Thoracic aorta (tissue), 2 donors: ENCODE measurements at places on chromosomes 3 and 15.

GRCh38 chr3:43852066-43852465 lies 161.3 kb downstream of the ABHD5 start:
- DNase-seq: no peak
- H3K4me1 ChIP-seq: peaks cover 2% of the 10 kb centered on the region
- H3K4me3 ChIP-seq: no peak overlapping the region
- H3K36me3 ChIP-seq: no peaks in the 10 kb centered on the region
- no peak overlapping the region for H3K27ac ChIP-seq

DNA sequence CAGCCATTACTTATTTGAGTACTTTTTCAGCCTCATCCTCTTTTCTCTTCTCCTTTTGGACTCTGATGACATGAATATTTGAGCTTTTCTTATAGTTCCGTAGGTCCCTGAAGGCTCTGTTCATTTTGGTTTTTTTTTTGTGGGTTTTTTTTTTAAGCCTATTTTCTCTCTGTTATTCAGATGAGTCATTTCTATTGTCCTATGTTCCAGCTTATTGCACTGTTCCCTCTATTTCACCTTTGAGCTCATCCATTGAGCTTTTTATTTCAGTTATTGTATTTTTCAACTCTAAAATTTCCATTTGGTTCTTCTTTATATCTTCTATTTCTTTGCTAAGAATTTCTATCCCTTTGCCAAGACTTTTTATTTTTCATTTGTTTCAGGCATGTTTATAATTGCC lies 7.2 kb upstream of the MGLL start:
- H3K27me3 ChIP-seq: no peaks in the 10 kb centered on the region
- no peak overlapping the region for H3K27ac ChIP-seq
- no peak overlapping the region for H3K4me3 ChIP-seq

DNA sequence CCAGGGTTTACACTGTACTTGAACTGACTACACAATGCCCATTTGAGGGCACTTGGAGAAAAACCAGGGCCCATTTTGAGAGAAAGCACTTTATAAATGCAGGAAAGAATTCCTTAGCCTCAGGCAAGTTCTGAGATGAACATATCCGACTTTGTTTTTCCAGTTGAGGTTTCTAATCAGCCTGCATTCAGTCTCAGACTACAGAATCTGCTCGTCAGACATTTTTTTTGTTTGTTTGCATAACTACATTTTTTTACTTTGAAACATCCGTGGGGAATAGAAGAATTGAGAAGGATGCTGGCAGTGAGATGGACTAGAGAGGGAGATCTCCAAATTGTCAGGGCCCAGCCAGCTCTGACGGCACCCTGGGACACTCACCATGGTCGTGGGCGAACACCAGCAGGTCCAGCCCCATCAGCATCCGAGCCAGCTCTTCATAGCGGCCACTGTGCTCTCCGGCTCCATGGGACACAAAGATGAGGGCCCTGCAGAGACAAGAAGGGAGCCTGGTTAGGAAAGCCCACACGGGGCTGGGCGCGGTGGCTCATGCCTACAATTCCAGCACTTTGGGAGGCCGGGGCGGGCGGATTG lies 40.8 kb downstream of the MGLL start:
- no peaks in the 10 kb centered on the region for H3K36me3 ChIP-seq
- no peak overlapping the region for H3K4me3 ChIP-seq
- DNase-seq: no peak
- peaks cover 17% of the 10 kb centered on the region for H3K4me1 ChIP-seq
- H3K27me3 ChIP-seq: no peaks in the 10 kb centered on the region

DNA sequence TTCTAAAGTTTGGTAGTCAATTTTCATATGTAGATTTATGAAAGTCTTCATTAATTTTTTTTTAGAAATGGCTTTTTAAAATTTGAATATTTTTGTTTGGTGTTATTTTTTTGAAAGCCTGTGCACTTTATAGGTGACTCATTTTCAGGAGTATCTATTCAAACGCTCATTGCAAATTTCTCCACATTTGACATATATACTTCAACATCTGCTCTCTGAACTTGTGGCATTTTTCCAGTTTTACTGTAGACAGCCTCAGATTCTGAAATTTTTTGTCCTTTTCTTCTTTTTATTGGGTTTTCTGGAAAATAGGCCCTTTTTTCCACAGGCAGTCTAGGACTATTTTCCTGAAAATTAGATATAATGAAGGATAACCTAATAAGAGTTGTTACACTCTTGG lies 396.6 kb downstream of the RBMS3 start:
- H3K4me1 ChIP-seq: no peaks in the 10 kb centered on the region
- no peak for DNase-seq
- H3K36me3 ChIP-seq: no peaks in the 10 kb centered on the region
- no peak overlapping the region for H3K4me3 ChIP-seq
- no peaks in the 10 kb centered on the region for H3K27me3 ChIP-seq
- no peak overlapping the region for H3K27ac ChIP-seq

- no peak for DNase-seq
- H3K27ac ChIP-seq: no peak overlapping the region
- no peaks in the 10 kb centered on the region for H3K27me3 ChIP-seq
- H3K4me3 ChIP-seq: no peak overlapping the region
- H3K4me1 ChIP-seq: no peaks in the 10 kb centered on the region
- no peaks in the 10 kb centered on the region for H3K36me3 ChIP-seq
These were observed 6.6 kb downstream of the GPR171 start for GRCh38 chr3:151196434-151196833.

DNA sequence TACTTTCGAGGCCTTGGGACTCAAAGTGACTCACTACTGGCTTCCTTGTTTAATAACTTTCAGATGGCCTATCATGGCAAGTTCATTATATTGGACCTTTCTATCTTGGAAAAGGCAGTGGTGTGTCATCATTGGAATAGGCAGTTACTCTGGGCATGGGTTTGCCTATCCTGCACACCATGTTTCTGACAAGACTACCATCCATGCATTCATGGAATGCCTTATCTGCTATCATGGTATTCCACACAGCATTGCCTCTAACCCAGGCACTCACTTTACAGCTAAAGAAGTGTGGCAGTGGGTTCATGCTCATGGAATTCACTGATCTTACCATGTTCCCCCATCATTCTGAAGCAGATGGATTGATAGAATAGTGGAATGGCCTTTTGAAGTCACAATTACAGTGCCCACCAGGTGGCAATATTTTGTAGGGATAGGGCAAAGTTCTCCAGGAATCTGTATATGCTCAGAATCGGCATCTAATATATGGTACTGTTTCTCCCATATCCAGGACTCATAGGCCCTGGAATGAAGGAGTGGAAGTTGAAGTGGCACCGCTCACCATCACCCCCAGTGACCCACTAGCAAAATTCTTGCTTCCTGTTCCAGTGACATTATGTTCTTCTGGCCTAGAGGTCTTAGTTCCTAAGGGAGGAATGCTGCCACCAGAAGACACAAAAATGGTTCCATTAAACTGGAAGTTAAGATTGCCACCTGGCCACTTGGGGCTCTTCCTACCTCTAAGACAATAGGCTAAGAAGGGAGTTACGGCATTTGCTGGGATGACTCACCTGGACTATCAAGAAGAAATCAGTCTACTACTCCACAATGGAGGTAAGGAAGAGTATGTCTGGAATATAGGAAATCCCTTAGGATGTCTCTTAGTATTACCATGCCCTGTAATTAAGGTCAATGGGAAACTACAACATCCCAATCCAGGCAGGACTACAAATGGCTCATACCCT lies 1161.4 kb downstream of the SI start:
- no peak overlapping the region for H3K4me3 ChIP-seq
- no peak overlapping the region for H3K27ac ChIP-seq
- no peaks in the 10 kb centered on the region for H3K36me3 ChIP-seq
- no peak for DNase-seq
- H3K4me1 ChIP-seq: no peaks in the 10 kb centered on the region

DNA sequence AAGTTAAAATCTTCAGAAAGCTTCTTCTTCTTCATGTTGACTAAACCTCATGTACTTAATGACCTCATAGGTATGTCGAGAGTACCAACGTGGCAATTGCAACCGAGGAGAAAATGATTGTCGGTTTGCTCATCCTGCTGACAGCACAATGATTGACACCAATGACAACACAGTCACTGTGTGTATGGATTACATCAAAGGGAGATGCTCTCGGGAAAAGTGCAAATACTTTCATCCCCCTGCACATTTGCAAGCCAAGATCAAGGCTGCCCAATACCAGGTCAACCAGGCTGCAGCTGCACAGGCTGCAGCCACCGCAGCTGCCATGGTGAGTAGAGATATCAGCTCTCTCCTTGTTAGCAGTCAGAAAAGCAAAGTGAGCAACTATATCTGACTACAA lies 176.5 kb downstream of the MBNL1 start:
- no peaks in the 10 kb centered on the region for H3K36me3 ChIP-seq
- H3K4me1 ChIP-seq: peaks cover 54% of the 10 kb centered on the region
- no peaks in the 10 kb centered on the region for H3K27me3 ChIP-seq
- DNase-seq: no peak

DNA sequence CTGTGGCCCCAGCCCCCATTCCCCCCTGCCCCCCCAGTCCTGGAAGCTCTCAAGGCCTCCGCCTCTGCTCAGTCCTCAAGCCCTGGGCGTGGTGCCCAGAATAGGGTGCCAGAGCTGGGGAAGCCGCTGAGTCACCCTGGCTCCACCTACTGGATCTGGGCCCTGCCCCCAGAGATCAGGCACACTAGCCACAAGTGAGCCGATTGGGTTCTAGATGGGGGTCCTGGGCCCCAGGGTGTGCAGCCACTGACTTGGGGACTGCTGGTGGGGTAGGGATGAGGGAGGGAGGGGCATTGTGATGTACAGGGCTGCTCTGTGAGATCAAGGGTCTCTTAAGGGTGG lies 5.7 kb downstream of the EIF4G1 start:
- H3K27ac ChIP-seq: peak overlapping the region; percentile 63
- peak; percentile 90 for DNase-seq
- H3K4me1 ChIP-seq: peaks cover 62% of the 10 kb centered on the region
- H3K36me3 ChIP-seq: peaks cover 46% of the 10 kb centered on the region
- peak overlapping the region; percentile 65 for H3K4me3 ChIP-seq
- H3K27me3 ChIP-seq: no peaks in the 10 kb centered on the region

DNA sequence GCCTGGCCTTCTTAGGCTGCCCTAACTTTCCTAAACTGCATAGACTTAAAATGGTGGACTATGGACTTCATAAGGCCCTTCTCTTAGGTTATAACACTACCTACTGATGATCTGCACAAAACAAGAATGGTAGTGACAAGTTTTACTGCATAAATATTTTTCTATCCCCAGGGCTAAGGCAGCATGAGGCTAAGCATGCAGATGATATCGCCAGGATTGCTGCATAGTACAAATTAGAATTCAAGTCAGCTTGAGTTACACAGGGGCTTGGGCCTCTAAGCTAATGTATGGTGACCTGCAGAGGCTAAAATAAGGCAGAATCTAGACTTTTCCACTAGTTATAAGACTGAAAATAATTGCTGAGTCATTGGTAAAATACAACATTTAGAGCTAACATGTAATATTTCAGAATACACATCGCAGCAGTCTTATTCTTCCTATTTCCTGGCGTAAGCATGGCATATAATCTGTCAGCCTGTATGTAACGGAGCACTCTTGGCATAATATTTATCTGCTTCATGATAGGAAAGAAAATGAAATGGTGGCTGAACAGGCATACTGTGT lies 15.3 kb upstream of the RBMS3 start:
- no peak overlapping the region for H3K4me3 ChIP-seq
- H3K27ac ChIP-seq: no peak overlapping the region
- no peaks in the 10 kb centered on the region for H3K36me3 ChIP-seq
- no peaks in the 10 kb centered on the region for H3K4me1 ChIP-seq

DNA sequence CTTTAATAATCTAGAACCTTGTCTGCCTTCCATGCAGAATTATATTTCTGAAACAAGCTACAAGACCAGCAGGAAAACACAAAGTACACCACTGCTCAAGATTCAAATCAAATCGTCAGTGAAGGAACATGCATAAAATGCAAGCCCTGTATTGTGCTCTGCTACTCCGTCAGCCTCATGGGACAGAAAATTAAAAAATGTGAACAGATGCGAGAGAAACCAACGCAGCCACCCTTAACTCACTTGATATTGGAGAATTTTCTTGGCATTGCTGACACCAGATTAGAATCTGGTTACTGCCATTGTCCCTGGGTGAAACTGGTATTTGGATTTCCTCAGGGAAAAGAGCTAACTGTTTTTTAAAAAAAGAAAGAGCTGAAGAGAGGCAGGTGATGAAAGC lies 23.6 kb downstream of the ANXA2 start:
- DNase-seq: no peak
- H3K4me1 ChIP-seq: peaks cover 80% of the 10 kb centered on the region
- peak overlapping the region; percentile 92 for H3K27ac ChIP-seq
- H3K36me3 ChIP-seq: peaks cover 7% of the 10 kb centered on the region
- H3K4me3 ChIP-seq: no peak overlapping the region

DNA sequence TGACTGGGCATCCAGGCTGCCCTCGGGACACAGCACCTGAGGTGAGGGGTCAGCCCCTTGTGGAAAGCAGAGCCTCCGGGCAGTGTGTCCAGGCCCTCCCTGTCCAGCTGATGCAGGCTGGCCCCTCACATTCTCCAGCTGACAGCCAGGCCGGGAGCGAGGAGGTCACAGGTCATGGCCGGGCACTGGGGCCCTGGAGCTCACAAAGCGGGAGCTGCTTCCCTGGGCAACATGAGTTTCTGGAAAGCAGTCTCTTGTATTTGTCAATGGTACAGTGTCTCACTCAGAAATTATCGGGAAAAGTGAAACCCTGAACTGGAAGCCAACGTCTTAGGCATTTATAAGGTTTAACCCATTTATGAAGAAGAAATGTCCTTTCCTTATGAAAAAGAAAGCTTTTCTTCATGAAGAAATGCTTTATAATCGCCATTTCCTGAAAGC lies 118.5 kb downstream of the OPA1 start:
- H3K27ac ChIP-seq: no peak overlapping the region
- no peaks in the 10 kb centered on the region for H3K27me3 ChIP-seq
- no peak overlapping the region for H3K4me3 ChIP-seq
- DNase-seq: no peak

DNA sequence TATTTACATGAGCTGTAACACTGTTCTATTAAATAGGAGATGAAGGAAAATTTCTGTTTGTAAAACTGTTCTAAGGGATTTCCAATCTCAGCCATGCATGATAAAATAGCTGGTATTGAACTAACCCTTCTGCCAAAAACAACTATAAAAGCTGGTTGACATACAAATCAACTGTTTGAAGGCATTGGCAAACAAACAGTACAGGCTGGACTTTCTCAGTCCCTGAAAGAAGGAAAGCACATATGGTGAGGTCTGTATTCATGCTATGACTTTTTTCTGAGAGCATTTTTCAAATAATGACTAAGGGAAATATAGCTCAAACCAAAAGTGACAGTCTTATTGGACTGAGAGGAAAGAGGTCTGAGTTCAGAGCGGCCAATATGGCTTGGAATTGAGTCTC lies 117.0 kb upstream of the CCDC54 start:
- H3K27me3 ChIP-seq: no peaks in the 10 kb centered on the region
- H3K36me3 ChIP-seq: no peaks in the 10 kb centered on the region
- H3K27ac ChIP-seq: no peak overlapping the region
- H3K4me3 ChIP-seq: no peak overlapping the region

DNA sequence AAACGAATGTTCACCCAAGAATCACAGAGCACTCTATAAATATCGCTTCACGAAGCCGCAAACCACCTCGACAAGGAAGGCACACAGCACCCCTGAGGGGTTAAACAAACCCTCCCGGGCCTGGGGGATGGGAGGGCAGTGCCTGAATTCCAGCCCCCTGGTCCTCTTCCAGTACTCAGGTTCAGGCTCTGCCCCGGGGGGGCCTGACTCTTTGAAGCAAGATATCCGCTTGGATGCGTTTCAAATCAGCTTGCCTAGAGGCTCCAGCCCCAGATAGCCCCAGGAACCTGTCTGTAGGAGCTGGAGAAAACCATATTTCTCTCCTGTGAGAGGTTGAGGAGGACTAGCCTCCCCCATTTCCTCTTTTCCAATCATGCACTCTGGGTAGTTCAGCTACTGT lies 194.7 kb downstream of the WNT5A start:
- no peak overlapping the region for H3K27ac ChIP-seq
- DNase-seq: no peak
- no peaks in the 10 kb centered on the region for H3K36me3 ChIP-seq
- H3K4me1 ChIP-seq: no peaks in the 10 kb centered on the region
